Smooth muscle cell of the pulmonary artery (primary cell): ENCODE measurements at places on chromosomes 6 and 20. TPM values are rescaled to one million over a fixed set of nuclear protein-coding genes. Genes with fewer than 3 reads are reported as not detected.

The CD40 gene
- total RNA-seq, result 1.1 and 8.8 TPM in 2 replicates

The RAET1L gene
- total RNA-seq, result not detected in 2 replicates

The FLRT3 gene
- total RNA-seq, result 0.52 and 0.76 TPM in 2 replicates

The SCUBE3 gene
- total RNA-seq, result 11.8 and 153 TPM in 2 replicates

The RAET1G gene
- 1.6 and 1.7 TPM in 2 replicates for total RNA-seq

The MAP3K4 gene
- 24.0 and 25.5 TPM in 2 replicates for total RNA-seq

The TRIM31 gene
- total RNA-seq, result not detected in 2 replicates

The MCHR2 gene
- total RNA-seq, result not detected in 2 replicates

The PLCB4 gene
- 4.8 and 6.9 TPM in 2 replicates for total RNA-seq

The FAM8A1 gene
- 23.7 and 36.6 TPM in 2 replicates for total RNA-seq

The HLA-DRB1 gene
- total RNA-seq, result 1.3 TPM in 1 of 2 replicates, not detected in the other

The MYL9 gene
- total RNA-seq, result 45.4 and 54.0 TPM in 2 replicates

The TCP11 gene
- total RNA-seq, result 0.07 and 0.26 TPM in 2 replicates

The TPD52L1 gene
- 29.0 and 32.4 TPM in 2 replicates for total RNA-seq

The POFUT1 gene
- 58.1 and 67.9 TPM in 2 replicates for total RNA-seq

The CTCFL gene
- total RNA-seq, result not detected in 2 replicates

The ZNF341 gene
- total RNA-seq, result 1.6 and 2.0 TPM in 2 replicates

The FOXA2 gene
- total RNA-seq, result 0.03 TPM in 1 of 2 replicates, not detected in the other

The GTSF1L gene
- not detected in 2 replicates for total RNA-seq

The DEF6 gene
- total RNA-seq, result 0.59 and 1.7 TPM in 2 replicates

The GLP1R gene
- not detected in 2 replicates for total RNA-seq

The BTN1A1 gene
- not detected in 2 replicates for total RNA-seq

The ANGPT4 gene
- not detected in 2 replicates for total RNA-seq

The EGFL8 gene
- total RNA-seq, result 1.4 and 1.5 TPM in 2 replicates

The CAP2 gene
- total RNA-seq, result 12.3 and 17.9 TPM in 2 replicates

The OR2H2 gene
- not detected in 2 replicates for total RNA-seq

The MCCD1 gene
- total RNA-seq, result not detected in 2 replicates

The PPP1R18 gene
- 55.1 and 74.0 TPM in 2 replicates for total RNA-seq

The SIRPA gene
- 7.9 and 13.6 TPM in 2 replicates for total RNA-seq

The LYRM2 gene
- total RNA-seq, result 18.8 and 20.1 TPM in 2 replicates
